ENCODE measurements at places on chromosomes 12 and 14.

GRCh38 chr14:24365600-24366412, 2.2 kb upstream of the NFATC4 start:
- DNase-seq: peak; percentile 76

GRCh38 chr12:100337727-100338126, 19.1 kb upstream of the SLC17A8 start:
- no peak for DNase-seq

DNA sequence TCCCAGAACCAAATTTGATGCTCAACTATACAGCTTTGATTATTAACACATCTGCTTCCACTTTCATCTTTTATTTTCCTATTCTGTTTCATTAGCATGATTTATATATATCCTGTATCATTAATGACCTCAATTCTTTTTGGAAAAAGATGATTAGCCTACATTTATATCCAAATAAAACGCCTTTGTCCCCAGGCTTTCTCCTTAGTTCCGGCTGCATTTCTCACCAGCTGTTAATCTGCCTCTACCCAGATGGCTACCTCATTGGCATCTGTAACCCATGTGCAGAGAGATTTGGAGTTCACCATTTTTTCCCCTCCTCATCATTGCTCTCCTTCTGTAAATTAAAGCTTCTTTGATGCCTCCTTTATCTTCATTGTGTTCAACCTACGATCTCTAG, 336.8 kb upstream of the RGS6 start:
- DNase-seq: no peak

GRCh38 chr12:7970475-7971252, 34.7 kb upstream of the SLC2A3 start:
- peak; percentile 96 for DNase-seq

- no peak for DNase-seq
Measured at GRCh38 chr12:77932216-77932615, 101.5 kb downstream of the NAV3 start.

DNA sequence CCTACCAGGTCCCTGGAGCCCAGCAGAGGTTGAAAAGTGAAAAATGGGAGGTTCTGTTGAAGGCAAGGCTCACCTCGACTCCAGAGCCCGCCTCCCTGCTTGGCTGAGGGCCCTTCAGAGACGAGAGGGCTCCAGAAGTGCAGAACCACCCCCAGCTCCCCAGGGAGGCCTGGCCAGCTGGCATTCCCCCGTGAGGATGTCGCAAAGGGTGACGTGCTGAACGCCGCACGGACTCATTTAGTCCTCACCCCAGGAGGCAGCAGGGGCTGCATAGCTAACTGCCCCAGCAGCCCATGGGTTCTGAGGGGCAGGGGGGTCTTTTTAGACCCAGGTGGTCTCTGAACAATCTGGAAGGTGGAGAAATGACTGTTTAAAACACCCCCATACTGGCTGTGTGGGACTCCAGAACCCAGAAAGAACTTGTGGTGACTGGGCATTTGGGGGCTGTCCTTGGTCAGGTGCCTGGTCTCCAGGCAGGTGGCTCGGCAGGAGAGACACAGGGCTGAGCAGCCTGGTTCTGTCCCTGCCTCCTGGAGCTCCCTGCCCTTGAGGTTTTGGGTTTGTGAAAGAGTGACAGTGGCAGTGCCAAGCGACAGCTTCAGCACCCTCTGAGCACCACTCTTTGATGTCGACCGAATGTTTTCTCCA, 32.0 kb downstream of the ANAPC7 start:
- DNase-seq: no peak

DNA sequence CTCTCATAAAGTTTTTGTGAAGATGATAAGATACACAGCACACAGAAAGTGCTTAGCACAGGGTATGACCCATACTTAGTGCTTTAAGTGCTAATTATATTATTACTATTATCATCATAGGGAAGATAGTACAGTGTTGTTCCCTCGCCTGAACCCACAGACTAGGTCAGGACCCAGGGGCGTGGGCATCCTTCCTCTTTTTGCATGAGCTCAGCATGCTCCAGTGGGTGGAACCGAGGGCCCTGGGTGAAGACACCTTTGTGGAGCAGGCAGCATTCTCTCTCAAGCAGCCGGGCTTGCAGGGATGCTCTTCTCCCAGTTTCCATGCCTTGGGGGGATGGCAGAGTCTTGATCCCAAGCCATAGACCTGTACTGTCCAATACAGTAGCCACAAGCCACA, 34.8 kb downstream of the CRACR2A start:
- no peak for DNase-seq

- DNase-seq: peak; percentile 5
Measured at GRCh38 chr12:62396750-62397149, 69.9 kb upstream of the MON2 start.

GRCh38 chr14:46399049-46399448, 252.5 kb downstream of the RPL10L start:
- DNase-seq: no peak

DNA sequence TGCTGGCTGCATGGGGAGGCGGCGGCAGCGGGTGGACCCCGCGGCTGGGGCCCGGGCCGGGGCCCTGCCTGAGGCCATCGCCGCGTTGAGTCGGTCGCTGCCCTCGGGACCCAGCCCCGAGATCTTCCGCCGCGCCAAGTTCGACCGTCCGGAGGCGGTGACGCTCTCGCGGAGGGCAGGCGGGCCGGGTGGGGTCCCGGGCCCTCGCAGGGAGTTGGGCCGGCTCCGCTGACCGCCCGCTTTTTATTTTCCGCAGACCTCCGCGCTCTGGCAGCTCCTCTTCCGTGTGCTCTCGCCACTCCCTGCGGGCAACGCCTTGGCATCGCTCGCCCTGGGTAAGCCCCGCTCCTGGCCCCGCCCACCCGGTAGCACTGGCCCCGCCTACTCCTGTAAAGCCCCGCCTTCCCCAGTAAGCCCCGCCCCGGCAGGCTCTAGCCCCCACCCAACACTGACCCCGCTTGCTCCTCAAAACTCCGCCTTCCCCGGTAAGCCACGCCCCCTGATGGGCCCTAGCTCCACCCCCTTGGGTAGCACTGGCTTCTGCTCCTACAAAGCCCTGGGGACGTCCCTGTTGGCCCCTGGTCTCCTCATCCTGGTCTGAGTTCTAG, 424 bp downstream of the TEDC1 start:
- DNase-seq: no peak

GRCh38 chr12:103868215-103868614, 27.2 kb upstream of the NT5DC3 start:
- DNase-seq: peak; percentile 42

DNA sequence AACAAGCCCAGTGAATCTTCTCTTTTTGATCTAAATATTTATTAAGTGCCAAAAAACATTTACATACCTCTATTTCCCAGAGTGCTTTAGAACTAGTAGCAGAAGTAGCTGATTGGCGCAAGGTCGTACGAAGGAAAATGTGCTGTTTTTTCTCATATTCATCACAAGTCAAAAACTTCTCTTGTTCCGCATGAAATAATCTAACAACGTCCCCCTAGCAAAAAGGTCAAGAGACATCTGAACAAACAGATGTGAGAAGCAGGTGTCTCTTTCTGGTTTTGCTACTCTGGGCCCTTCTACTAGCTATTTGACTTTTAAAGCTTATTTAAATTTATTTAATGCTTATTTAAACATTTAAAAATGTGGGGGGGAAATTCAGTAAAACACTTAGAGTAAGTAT, 117.8 kb downstream of the ITPR2 start:
- DNase-seq: no peak

GRCh38 chr14:46053221-46053620, 598.4 kb downstream of the RPL10L start:
- DNase-seq: no peak

DNA sequence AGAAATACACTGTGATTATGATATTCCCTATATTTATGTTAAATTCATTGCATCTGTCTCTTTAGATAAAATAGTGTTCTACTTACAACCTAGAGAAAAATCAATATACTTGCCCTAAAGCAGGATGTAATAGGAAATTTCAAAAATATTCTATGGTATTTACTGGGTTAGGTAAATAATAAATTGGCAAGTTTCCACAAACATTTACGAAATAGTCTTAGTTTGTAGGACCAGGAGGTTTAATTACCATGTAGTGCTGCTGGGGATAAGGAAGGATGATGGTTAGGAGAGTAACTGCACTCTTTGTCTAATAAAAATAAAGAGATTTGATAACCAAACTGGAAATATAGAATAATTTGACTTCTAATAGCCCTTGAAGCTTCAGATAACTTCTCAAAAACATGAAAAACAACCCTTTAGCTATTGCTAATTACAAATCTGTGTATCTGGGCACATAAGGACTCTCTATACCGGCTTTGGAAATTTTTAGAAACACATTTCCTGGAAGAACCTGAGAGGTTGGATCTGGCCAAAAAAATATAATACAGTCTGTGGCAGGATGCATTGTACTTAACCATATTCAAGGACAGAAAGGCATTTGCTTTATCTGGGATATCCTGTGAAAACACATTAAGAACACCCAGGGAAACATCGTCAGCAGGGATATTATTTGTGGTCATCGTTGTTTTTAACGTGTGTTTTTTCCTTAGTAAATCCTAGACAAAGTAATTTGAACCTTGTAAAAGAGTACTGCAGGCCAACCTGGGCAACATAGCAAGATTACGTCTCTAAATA, 36.7 kb upstream of the TMCC3 start:
- no peak for DNase-seq

- no peak for DNase-seq
Measured at GRCh38 chr14:97056086-97056485, 258.9 kb downstream of the VRK1 start.

GRCh38 chr12:55711786-55712553, 3.9 kb upstream of the BLOC1S1 start:
- no peak for DNase-seq
